ENCODE measurements at places on chromosomes 4 and X.

- no peak for DNase-seq
These were observed 52.5 kb upstream of the ATXN3L start for GRCh38 chrX:13372203-13372980.

DNA sequence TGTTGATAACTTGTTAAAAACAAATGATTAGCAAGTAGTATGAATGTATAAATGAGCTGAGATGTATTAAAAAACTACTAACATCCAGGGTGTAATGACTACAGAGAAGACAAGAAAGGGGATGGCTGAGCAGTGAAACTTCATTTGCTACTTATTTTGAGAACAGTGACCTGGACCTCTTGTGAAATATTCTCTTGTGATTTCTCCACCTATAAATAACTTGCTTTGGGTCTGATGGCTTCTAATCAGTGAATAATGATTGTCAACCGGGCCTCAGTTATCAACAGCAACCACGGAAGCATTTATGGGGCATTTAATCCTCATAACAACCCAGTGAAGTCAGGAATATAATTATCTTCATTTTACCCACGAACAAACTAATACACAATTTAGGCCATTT lies 154.2 kb upstream of the HAND2 start:
- DNase-seq = no peak

- no peak for DNase-seq
These were observed 11.2 kb downstream of the WDR1 start for GRCh38 chr4:10105421-10105820.

DNA sequence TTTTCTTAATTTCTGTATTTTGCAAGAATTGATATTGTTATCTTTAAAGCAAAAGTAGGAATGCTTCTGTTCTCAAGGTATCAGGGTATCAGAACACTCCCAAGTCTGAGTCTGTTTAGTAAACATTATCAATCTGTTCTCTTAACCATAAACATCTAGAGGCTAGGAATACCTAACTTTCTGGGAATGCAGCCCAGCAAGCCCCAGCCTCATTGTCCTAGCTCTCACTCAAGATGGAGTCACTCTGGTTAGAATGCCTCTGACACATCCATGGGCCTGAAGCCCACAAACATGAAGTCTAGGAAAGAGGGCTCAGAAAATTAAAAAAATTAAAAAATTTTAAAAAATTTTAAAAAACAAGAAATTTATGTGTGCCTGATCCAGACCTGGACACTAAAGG lies 315.1 kb upstream of the DKK2 start:
- DNase-seq = no peak

- peak; percentile 77 for DNase-seq
These were observed 27.2 kb downstream of the EPGN start for GRCh38 chr4:74335341-74336021.

DNA sequence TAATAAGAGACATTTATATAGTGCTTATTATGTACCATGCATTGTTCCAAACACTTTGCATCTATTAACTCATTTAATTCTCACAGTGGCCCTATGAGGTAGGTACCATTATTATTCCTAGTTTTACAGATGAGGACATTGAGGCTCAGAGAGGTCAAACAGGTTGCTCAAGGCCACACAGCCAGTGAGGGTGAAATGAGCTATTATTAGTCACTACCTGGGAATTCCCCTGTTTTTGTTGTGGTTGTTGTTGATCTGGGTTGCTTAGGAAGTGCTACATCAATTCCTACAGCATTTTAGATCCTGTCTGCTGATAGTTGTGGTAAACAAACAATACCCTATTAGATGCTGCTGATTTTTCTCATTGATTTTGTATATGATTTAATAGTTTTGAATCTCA lies 41.2 kb downstream of the APLN start:
- DNase-seq = no peak

DNA sequence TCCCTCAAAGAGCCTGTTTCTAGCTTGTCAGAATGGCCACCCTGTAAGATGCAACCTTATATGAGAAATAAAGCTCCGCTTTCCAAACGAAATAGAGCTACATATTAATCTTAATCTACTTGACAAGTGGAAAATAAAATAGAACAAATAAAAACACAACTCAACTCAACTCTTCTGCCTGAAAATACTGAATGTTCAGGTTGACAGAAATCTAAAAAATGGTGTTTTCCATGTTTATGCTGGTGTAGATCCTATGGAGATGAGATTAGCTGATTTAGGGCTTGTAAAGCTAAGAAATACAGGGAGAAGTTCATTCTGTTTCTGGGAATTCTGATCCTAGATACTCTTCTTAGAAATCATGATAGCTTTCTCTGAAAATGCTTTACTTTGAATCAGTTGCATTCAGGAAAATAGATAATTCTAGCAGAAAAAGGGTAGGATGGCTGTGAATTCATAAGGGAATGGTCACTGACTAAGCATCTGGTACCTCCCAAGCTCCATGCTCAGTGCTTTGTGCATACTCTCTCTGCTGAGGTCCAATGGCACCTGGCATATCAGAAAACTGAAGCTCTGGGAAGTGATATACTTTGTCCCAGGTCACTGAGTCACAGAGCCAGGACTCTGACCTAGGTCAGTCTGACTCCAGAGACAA lies 89.2 kb upstream of the EXOC1L start:
- no peak for DNase-seq

DNA sequence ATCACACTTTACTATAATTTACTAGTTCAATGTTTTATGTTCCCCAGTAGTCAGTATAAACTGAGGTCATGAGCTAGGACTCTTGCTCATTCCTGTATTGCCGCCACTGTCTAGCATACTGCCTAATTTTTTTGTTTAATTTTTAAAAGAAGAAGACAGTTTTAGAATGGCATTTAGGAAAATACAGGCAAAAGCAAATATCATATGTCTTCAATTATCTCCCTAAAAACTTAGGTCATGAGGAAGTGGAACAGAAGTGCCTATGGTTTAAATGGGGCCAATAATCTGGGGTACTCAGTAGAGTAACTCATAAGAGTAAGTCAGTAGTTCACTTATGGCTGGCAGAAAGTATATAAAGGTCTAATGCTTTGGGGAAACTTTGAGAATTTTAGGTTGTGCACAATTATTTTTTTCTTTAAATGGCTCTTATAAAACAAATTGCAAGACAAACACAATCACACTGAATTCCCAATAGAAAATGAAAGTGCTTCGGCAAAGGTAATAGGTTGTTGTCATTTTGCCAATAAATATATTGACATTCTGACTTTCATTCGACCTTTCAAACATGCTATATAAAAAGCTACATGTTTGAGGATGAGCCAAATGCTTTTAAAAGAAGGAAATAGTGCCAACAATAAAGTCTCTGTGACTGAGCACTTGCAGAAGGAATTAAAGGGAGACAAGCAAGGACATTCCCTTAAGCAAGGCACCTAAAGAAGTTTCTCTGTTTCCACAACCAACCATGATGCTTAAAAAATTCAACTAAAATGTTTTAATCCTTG lies 390.1 kb downstream of the PDGFC start:
- no peak for DNase-seq

DNA sequence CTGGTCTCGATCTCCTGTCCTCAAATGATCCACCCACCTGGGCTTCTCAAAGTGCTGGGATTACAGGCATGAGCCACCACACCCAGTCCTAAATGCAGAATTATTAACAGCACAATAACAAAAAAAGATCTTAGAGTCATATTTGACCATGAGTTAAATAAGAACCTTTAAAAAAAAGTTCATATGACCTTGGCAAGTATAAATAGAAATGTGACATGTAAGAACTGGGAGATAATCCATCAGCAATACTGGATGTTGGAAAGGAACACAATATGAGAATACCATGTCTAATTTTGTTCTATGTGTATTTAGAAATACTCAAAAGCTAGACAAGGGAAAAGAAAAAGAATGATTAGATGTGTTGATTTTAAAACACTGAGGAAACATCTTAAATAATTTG lies 231.6 kb downstream of the RAPGEF2 start:
- DNase-seq = no peak

GRCh38 chrX:14079891-14080430 lies 50.3 kb upstream of the GEMIN8 start:
- DNase-seq = no peak

DNA sequence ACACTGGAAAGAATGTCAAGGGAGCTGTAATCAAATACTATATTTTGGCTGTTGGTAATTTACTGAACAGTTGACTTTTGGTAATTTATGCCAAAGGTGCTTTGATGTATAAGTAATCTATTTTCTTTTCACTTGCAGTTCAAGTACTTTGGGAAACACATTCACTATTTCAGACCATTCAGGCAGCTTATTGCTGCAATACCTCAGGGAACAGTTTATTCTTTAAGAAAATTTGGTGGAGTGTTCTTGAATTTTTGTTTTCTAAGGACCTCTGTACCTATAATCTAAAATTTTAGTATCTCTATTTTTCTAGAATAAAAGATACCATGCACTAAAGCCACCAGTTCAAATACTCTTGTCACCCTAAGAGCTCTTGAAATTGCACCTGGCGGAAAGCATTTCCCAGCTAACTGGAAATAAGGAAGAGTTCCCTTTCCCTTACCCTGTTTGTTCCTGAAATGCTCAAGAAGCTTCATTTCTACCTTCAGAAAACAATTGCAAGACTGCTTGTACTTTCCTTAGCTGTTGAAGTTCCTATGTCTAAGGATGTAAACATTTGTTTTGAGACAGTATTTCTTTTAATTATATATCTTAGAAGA lies 633.5 kb upstream of the FAT1 start:
- no peak for DNase-seq

- DNase-seq = no peak
These were observed 101.4 kb downstream of the NHS start for GRCh38 chrX:17476411-17476810.

DNA sequence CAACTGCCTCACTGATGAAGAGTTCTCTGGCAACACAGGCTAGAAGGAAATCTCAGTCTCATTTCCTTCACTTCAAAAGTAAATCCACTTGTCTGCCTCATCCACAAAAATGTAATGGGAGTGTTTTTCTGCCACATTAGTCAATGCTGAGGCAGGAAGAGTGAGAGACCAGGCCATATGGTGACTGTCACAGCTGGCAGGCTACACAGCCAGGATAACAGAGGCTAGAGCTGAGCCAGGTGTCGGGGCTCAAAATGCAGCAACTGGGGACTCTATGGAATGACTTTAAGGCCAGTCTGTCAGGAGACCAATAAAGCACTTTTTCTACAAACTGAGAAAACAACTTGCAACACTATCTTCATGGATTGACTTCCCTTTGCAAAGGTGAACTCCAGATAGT lies 204.2 kb downstream of the GPC3 start:
- no peak for DNase-seq

- DNase-seq = peak; percentile 45
These were observed 2.9 kb downstream of the EDA start for GRCh38 chrX:69618803-69619202.

DNA sequence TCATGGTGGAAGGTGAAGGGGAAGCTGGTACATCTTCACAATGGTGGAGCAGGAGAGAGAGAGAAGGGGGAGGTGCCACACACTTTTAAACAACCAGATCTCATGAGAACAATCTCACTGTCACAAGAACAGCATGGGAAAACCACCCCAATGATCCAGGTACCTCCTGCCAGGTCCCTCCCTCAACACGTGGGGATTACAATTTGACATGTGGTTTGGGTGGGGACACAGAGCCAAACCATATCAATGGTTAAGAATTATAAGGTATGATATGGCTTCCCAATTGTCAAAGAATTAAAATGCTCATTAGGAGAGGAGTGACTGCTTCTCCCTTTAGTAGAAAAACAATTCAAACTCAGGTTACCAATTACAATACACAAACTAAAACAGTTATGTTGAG lies 143.3 kb downstream of the PDLIM5 start:
- DNase-seq = no peak

DNA sequence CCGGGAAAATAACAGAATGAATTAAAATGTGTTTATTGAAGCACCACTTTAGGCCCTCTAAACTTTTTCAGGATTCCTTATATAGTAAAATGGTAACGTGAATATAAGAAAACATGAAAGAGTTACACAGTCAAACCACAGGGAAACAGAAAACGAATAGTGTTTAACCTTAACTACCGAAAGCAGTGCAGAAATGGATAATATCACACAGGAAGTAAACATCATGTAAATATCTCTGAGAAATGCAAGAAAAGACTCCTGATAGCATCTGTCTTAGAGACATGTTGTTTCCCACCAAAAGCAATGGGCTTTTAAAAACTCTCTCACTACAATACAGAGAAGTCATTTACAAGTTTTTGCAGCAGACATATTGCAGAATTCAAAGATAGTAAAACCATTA lies 323.9 kb upstream of the CXXC4 start:
- DNase-seq = peak; percentile 2

GRCh38 chr4:165088366-165088765 lies 24.3 kb downstream of the TMEM192 start:
- DNase-seq = no peak

- DNase-seq = no peak
These were observed 85.5 kb downstream of the PSAPL1 start for GRCh38 chr4:7348946-7349900.

DNA sequence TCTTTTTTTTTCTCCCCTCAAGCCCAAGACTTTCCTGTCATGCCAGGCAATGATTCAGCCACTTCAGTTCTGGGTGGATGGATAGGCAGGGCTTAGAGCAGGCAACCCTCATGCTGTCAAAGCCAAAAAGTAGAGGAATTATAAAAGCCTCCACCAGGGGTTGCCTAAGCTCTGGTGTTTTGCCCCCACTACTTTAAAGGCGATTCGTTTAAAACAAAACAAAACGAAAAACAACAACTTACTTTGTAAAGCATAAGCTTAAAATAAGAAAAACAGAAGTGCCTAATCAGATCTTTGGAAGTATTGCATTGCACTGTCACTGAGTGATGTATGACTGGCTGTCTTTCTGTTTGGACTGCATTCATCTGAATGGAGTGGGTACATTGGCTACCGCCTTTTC lies 5.3 kb upstream of the IDS start:
- DNase-seq = peak; percentile 75

DNA sequence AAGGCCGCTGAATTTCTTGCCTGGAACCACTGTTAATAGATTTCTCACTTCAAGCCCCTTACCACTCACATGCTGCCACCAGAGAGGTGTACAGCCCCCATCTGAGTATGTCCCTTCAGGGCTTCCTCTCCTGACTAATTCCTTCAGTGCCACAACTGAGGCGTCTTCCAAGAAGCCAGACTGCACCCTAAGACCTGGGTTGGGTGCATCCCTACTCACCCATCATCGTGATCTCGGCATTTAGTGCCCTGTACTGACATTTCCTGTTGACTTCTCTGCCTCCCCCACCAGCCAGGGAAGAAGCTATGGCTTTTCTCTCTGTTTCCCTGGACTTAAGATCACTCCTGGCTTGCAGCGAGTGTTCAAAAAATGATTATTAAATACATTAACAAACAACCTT lies 40.4 kb upstream of the MAP3K15 start:
- DNase-seq = no peak

DNA sequence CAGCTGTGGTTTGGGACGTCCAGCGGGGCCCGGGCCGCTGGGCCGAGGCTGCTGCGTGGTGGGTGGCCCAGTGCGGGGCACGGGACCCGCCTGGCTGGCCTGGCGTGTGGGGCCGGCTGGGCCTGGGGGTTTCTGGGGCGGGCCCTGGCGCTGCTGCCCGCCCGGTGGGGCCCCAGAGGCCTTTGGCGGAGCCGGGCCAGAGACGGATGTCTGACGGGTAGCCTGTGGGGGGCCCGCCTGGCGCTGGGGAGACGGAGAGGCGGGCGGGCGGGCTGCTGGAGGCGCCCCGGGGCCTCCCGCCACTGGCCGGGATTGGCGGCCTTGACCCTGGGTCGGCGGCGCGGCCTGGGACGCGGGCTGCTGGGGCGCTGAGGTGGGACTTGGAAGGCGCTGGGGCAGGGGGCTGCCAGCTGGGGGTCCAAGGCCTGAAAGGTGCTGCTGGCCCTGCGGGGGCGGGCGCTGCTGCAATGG lies 8.1 kb upstream of the TIMP1 start:
- DNase-seq = no peak

All from hematopoietic multipotent progenitor cell treated with erythropoietin and hydrocortisone succinate and interleukin-3 and kit ligand, for 4 days (in vitro differentiated cells).